Substantia nigra (tissue), 51 donors: ENCODE measurements at places on chromosomes 3 and 15.

GRCh38 chr3:30753766-30754165 is 140.7 kb downstream of the GADL1 start:
- DNase-seq: no peak

DNA sequence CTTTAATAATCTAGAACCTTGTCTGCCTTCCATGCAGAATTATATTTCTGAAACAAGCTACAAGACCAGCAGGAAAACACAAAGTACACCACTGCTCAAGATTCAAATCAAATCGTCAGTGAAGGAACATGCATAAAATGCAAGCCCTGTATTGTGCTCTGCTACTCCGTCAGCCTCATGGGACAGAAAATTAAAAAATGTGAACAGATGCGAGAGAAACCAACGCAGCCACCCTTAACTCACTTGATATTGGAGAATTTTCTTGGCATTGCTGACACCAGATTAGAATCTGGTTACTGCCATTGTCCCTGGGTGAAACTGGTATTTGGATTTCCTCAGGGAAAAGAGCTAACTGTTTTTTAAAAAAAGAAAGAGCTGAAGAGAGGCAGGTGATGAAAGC is 23.6 kb downstream of the ANXA2 start:
- DNase-seq: no peak

DNA sequence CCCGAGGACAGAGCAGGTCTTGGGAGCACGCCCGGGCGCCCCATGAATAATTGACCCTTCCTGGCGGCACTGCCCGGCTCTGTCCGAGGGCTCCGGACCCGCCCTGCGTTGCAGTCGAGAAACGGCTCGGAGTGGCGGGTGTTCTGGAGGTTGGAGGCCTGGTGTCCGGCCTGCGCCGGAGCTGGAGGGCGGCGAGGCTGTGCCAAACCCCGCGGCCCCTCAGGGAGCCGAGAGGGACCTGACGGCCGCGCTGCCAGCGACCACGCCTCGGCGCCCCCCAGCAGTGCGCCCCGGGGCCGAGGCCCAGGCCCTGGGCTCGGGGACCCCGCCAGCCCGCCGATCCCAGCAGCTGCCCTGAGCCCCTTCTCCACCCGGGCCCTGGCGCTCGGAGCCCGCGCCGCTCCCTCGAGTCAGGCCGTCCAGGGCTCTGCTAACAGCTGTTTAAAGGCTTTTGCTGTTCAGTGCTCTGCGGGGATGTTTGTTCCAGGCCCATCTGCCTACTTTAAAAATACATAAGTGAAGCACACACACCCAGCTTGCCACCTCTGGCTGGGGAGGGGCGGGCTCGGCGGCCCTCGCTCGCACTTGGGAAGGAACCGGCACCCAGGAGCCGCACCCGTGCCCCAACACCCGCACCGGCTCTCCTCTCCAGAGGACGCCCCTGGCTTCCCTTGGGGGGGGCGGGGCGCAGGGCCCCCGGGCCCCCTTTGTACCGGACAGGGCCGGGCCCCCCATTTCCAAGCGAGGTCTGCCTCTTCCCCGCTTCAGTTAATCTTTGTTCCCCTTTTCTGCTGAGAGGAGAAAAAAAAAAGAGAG is 730 bp upstream of the ZNF710 start:
- DNase-seq: no peak

- DNase-seq: no peak
These were observed at the start of gene GPR156 for GRCh38 chr3:120284747-120285507. Gene GPR156 (minus strand): TSS chr3:120285222. CDS start chr3:120244098, 41,124 bp downstream.

DNA sequence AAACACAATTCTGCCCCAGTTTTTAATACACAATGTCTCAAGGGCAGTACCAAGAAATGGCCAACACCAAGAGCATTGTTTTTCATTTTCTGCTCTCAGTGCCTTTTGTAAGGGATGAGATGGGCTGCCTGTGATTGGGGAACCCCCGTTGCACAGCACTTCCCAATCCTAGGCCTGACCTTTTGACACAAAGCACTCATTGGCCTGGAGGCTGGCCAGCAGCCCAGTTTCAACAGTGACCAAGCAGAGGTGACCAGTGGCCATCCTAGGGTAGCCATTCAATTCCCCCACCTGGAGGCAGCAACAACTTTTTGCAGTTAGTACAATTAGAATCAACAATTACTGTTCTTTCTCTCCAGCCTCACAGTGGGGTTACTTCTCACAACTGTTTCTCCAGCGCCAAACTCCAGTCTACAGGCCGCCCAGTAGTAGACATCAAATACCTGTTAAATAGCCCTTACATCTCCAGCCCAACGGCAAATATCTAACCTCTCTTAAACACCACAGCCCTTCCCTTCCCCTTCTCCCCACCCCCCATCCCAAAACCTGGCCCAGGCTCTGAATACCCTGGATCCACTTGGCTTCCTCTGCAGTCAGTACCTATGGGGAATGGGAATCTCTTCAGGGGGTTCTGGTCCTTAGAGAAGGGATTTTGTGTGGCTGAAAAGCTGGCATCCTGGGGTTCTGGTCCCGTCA is 8.9 kb upstream of the LRRC2 start:
- DNase-seq: no peak

DNA sequence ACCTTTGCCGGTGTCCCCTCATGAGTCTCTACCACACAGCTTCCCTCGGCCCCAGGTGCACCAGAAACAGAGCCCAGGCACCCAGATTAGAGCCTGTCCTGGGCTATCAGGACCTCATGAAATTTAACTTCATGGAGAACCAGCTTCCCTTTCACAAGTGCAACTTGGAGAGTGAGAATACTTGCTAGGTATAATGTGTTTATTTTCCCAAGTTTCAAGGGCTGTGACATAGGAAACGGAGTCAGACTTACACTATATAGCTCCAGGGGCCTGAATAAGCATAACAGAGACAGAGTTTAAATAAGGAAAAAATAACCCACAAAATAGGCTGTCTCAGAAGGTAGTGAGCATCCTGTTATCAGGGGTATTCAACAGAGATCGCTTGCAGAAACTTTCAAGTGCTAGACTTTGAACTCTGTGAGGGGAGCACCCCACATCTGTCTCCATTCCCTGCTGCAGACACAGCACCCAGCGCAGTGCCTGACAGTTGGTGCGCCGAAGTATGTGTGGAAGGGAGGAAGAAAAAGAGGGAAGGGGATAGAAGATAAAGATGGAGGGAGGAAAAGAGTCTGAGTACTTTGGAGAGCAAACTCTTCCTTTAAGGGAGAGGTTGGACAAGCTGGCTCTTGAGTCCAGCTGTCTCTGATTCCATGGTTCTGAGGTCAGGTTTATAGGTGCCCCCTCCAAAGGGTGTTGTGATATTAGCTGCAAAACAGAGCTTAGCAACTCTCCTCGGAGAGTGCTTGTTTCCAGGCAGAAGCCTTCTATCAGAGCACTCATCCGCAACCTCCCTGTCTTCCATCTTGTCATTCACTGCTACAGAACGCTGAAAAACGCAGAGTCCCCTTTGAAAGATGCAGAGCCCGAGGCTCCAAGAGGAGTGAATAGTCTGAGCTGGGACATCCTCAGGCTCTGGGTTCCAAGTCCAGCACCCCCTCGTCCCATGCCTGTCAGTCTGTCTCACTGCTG is 84.8 kb downstream of the CPN2 start:
- no peak for DNase-seq

- no peak for DNase-seq
These were observed 585.2 kb downstream of the EPHA3 start for GRCh38 chr3:89692601-89693000.

- DNase-seq: no peak
These were observed 33.3 kb upstream of the FBN1 start for GRCh38 chr15:48678851-48679250.

DNA sequence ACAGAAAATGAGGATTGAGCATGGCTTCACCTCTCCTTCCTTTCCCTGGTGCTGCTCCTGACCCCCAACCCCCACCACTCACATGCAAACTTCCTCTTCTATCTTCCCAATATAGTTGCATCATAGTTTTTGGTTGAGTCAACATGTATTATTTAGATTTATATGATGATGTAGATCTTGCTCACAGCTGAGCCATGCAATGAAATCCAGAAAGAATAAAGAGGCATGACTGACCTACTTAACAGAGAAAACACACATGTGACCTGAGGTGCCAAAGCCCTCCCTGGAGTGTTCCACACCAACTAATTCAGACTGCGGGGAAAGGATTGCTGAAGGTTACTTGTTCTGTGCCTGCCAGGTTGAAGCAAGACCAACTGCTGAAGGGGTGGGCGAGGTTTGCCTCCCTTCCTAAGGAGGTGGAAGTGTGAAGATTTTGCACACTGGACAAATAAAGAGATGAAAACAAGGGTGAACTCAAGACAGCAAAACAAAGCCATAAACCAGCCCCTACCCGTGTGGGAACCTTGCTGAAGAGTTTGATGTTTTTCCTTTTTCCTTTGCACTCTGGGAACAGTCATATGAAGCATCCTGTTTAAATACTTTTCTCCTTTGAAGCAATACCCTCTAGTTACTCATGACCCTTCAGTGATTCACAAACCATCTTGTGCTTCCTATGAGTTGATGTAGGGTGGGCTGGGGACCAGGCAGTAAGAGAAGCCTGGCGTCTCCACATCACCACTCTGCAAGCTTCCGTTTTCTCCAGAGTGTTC is 155.2 kb upstream of the UBE2E1 start:
- DNase-seq: no peak
